GM12865 (cell line): ENCODE measurements at places on chromosomes 4 and X.

DNA sequence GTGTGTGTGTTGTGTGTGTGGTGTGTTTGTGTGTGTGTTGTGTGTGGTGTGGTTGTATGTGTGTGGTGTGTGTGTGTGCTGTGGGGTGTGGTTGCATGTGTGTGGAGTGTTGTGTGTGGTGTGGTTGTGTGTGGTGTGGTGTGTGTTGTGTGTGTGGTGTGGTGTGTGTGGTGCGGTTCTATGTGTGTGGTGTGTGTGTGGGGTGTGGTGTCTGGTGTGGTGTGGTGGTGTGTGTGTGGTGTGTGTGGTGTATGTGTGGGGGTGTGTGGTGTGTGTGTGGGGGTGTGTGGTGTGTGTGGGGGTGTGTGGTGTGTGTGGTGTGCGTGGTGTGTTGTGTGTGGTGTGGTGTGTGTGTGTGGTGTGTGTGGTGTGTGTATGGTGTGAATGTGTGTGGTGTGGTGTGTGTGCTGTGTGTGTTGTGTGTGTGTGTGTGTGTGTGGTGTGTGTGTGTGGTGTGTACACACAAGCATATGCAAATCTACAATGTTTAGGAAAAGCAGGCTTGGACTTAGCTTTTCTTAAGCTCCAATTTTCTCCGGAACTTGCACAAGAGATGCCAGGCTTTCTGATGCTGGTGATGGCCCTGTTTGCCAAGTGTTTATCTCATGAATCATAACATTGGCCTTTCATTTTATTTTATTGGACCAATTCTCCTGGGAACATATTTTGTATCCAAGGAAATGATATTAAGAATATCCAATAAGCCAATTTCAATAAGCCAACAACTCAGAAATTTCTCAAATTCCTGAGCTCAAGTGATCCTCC, 148.7 kb downstream of the SPATA18 start:
- DNase-seq: no peak

- peak; percentile 22 for DNase-seq
Observed at GRCh38 chrX:154370300-154371016, 4.0 kb downstream of the FLNA start.

GRCh38 chrX:123906557-123907316, 46.9 kb downstream of the XIAP start:
- DNase-seq: no peak

- DNase-seq: no peak
Observed at GRCh38 chrX:110226931-110227330, 91.0 kb downstream of the AMMECR1 start.

GRCh38 chr4:183763990-183764754, 105.1 kb downstream of the TRAPPC11 start:
- DNase-seq: no peak

- DNase-seq: no peak
Observed at GRCh38 chr4:96347582-96347981, 507.7 kb downstream of the PDHA2 start.

GRCh38 chr4:108592674-108592986, 27.7 kb upstream of the RPL34 start:
- no peak for DNase-seq
